Right ventricle myocardium inferior (tissue), 1 donor: ENCODE measurements at places on chromosomes 5 and 9. TPM values are rescaled to one million over a fixed set of nuclear protein-coding genes. Genes with fewer than 3 reads are reported as not detected.

DNA sequence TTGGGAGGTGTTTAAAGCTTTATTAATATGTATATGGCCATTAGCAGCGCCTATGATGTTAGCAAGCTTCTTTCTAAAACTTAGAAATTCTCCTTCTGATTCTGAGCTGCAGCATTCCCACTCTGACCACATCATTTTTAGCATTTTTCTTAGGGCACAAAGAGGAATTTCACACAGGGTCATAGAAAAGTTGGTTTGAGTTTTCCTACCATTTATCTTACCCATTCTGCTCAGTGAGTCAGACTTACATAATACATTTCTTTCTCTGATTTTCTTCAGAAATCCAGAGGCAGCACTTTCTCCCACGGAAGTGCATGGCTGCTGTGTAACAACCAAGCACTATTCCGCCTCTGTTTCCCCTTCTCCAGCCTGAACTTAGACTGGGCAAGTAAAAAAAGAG lies 246.6 kb downstream of the ARL15 start:
- DNase-seq = no peak

DNA sequence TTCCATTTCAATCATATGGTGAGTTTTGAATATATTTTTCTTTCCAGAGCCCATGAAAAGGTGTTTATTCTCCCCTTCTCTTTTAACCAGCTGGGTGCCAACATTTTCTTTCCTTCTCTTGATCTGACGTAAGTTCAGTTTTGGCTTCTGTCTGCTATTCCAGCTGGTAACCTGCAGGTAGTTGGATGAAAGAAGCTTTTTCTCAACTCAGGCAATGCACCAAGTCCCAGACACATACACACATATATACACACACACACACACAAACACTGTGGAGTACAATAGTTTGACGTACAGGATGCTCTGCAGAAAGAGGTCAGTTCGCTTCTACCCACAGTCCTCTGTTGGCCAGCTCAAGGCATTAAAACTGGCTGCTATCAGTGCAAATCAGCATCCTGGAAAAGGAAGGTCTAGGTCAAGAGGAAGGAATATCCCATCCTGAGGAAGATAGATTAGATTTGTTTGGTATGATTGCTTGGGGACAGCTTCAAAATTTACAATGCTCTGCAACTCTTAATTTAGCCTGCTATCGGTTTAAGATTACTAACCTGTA lies 214.3 kb upstream of the SEMA6A start:
- DNase-seq = no peak

The KCNN2 gene
- 9.3 TPM for total RNA-seq

GRCh38 chr9:71025201-71025600 lies 96.2 kb downstream of the TRPM3 start:
- DNase-seq = no peak

DNA sequence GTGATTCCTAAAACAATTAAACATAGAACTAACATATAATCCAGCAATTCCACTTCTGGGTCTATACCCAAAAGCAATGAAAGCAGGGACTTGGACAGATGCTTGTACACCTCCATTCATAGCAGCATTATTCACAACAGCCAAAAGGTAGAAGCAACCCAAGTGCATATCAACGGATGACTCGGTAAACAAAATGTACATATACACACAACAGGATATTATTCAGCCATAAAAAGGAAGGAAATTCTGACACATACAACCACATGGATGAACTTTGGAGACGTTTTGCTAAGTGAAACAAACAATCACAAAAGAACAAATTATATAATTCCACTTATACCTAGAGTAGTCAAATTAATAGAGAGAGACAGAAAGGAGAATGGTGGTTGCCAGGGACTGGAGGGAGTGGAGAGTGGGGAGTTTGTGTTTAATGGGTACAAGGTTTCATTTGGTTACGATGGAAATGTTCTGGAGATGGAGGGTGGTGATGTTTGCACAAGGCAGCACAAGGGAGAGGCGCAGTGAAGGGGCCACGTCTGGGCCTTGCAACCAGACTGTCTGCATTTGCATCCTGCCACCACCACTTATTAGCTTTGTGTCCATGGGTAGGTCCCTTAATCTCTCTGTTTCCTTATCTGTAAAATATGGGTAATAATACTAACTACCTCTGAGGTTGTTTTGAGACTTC lies 36.3 kb upstream of the RLN1 start:
- DNase-seq = no peak

The ADAMTS12 gene
- total RNA-seq = 2.1 TPM

The TEK gene
- 21.1 TPM for total RNA-seq

DNA sequence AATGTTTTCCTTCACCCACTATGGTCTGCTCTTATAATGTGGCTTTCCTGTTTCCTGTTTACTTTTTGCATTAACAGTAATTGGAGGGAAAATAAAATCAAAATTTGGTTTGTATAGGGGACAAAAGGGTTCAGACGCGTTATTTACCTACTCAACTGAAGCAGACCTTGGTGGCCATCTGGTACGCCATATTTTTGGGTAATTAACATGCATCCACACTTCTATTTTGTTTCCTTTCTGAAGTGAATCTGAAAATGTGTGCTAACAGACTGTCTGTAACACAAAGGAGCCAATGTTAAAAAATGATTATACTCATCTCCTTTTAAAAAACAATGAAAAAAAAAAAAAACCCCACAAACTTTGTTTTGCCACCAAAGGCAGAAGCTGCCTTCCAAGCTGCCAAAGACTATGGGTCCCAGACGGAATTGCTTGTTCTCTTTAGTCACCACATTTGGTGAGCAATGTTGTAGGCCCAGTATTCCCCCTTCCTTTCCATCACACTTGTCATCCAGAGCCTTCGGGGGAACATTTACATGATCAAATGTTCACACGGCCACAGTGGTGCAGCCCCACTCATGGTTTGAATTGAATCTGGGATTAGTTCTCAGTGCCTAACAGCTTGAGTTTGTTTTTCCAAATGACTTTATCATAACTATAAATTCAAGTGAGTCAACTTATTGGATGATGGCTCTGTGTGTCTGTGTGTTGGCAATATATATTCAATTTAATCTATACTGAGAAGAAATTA lies 323.7 kb upstream of the CD180 start:
- DNase-seq = no peak

The MRPL50 gene
- 16.5 TPM for total RNA-seq

The CSF1R gene
- total RNA-seq = 21.9 TPM

GRCh38 chr5:55584398-55585205 lies 49.8 kb upstream of the PLPP1 start:
- DNase-seq = no peak

DNA sequence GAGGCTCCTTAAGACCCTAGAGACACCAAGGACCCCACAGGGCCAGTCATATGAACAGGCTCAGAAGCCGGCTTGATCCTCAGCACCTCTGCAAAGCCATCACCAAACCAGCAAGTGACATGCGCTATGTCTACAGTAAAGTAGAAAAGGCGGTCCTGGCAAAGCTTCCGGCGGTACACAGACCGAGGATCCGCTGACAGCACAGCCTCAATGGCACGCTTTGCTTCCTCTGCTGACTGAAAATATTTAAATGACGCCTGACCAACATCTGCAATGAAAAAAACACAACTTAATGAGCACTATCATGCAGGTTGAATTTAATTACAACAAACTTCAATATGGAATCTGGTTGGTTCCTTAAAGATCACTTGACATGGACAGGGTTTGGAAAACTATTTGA lies 17.6 kb downstream of the TRMO start:
- DNase-seq = no peak

GRCh38 chr5:153490118-153491037 lies at the start of gene GRIA1:
GRIA1 (plus strand) TSS chr5:153490670.
- no peak for DNase-seq

GRCh38 chr5:95870105-95870672 lies 47.7 kb upstream of the GLRX start:
- DNase-seq = no peak

The IRX2 gene
- total RNA-seq = 7.3 TPM

- no peak for DNase-seq
These were observed 218.5 kb downstream of the TAF11L14 start for GRCh38 chr5:17852740-17853139.

The ECM2 gene
- total RNA-seq = 8.5 TPM

The DOCK8 gene
- 6.1 TPM for total RNA-seq

The TESK1 gene
- total RNA-seq = 27.3 TPM

DNA sequence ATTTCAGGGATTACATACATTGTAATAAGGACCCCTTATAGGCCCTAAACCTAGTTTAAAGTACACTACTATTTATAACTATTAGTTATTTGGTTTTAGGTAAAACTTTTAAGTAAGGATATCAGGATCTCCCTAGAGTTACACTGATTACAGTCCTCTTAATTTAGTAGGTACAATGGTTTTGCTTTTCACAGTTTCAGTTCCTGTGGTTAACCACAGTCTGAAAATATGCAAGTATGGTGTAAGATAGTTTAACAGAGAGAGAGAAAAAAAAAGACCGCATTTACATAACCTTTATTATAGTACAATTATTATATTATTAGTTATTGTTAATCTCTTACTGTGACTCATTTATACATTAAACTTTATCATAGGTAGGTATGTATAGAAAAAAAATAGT lies 725.3 kb upstream of the PTPRD start:
- no peak for DNase-seq

GRCh38 chr9:136921307-136921706 lies 23.2 kb downstream of the FBXW5 start:
- DNase-seq = no peak

GRCh38 chr5:9686216-9686615 lies 56.1 kb upstream of the TAS2R1 start:
- no peak for DNase-seq

- DNase-seq = no peak
These were observed 11.2 kb upstream of the JAK2 start for GRCh38 chr9:4973902-4974301.

DNA sequence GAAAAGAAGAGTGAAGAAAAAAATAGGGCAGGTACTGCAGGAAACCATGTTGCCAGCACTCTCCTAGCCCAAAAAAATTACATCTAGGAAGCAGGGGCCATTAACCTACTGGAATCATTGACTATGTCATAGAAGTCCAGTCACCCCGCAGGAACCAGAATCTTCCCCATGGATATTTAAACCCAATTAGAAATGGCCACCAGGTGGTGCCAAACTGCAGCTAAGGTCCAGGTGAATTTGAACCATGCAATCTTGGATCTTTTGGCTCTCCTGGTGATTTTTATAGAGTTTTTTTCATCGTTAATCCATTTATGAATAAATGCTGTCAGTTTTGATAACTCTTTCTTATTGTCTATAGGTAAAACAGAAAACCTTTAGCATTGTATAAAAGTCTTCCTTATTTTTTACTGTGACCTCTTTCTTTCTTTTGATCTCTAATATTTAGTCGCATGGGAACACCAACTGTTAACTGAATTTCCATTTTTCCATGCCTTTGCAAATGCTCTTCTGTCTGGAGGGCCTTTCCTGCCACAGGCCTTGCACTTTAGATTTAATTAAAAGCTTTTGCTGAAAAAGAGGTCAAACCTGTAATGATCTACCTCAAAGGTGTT lies 147.5 kb upstream of the FGF10 start:
- no peak for DNase-seq

The CCDC180 gene
- total RNA-seq = 1.7 TPM

DNA sequence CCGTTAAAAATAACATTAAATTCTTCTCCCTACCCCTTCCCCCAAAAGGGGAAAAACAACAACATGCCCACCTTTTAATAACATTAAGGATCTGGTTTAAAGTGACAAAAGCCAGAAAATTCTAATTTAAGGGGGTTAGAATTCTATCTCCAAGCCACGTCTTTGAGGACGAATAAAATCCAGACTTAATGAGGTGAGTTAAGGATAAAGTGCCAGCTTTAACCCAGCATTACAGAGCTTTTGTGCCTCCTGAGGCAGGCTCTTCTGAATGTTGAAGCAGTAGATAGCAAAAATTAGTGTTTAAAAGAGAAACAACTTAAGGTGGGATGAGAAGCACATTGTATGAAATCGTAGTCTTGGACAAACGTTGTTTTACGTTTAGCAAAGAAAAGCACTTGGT lies 329.0 kb upstream of the MPDZ start:
- DNase-seq = no peak

The NR5A1 gene
- not detected for total RNA-seq

DNA sequence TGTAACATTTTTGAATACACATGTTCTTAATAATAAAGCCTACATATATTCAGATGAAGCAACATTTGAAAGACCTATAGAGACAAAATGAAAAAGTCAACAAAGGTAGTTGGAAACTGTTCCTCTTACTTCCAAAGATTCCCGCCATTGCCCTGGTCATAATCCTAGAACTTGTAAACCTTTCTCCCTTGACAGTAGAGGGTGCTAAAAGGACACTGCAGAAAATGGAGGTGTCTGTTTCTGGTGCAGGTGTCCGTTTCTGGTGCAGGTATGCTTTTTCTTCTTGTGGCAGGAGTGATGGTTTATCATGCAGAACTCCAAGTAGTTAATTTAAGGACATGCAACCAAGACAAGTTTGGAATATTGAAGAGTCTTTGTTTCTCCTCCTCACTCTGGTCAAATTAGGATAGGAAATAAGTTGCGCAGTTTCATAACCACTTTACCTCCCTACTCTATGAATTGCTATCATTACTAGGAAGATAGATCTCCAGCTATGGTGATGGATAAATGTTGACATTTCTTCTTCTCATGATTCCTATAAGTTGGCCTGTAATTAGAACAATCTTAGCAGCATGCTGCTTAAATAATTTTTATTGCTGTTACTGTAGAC lies 56.0 kb upstream of the FAM174A start:
- DNase-seq = no peak

The HNRNPH1 gene
- 218 TPM for total RNA-seq

The PTCH1 gene
- total RNA-seq = 10.4 TPM

DNA sequence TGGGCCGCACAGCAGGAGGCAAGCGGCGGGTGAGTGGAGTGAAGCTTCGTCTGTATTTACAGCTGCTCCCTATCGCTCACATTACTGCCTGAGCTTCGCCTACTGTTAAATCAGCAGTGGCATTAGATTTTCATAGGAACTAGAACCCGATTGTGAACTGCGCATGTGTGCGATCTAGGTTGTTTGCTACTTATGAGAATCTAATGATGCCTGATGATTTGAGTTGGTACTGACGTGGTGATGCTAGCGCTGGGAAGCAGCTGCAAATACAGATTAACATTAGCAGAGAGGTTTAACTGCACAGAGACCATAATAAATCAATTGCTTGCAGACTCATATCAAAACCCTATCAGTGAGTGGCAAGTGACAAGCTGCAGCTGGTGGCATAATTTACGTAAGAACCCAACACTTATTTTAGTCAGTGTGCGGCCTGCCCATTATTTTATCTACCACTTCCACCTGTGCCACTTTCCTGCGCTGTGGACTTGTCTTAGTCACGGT lies 133.4 kb upstream of the CDH9 start:
- DNase-seq = no peak

DNA sequence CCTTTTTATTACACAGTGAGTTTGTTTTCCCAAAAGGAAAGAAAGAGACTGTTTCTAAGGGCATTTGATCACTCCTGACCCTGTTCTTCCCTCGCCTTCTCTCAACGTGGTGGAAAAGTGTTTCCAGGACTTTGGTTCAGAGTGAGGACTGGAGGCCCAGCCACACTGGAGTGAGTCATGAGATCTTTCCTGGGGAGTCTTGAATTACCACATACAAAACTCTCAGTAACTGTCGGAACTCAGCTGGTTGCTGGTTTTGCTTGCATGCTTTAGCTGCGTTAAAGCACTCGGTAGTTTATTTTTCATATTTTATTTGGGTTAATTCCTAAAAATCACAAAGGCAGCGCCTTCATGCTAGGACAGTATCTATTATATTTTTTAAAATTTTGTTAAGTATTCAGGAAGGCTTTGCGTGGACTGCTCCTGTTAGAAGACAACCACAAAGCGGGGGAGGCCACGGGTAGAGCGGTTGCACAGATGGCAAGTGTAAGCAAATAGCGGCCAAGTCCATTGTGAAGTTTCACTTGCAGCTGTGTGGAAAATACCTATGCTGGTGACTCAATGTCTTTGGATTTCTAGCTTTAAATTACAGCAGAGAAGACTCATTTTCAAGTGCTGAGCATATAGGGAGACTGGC lies 77.7 kb downstream of the ARSB start:
- no peak for DNase-seq

GRCh38 chr5:157944077-157944633 lies 85.2 kb upstream of the CLINT1 start:
- DNase-seq = no peak
